Astrocyte of the spinal cord (primary cell): ENCODE measurements at places on chromosomes 13 and 19.
A peak's percentile ranks its signal among the peaks of the same experiment; 100 is the strongest.

DNA sequence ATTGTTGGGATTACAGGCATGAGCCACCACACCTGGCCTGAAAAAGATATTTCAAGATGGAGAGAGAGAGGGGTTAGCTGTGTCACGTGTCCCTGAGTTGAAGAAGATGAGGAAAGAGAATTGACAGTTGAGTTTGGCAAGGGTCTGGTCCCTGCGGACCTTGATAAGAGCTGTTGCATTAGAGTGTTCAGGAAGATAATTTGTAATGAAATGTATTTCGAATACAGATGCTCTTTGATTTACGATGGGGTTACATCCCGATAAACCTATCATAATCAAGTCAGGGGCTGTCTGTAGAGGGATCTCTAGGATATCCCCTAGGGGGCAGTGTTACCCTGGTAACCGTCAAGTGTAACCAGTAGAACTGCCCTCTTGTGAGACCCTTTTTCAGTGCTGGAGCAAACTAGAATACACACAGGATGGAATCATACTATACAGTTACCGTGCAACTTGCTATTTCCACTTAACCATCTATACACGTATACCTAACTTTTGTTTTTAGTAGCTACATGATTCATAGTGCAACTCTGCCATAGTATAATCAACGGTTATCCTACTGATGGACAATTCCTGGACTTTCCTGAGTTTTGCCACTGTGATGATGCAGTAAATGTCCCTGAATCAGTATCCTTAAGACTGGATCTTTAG lies 1.5 kb upstream of the ELOF1 start:
- DNase-seq, result peak; percentile 66

GRCh38 chr13:26919732-26920131 lies 159.1 kb upstream of the GPR12 start:
- DNase-seq, result no peak

- peak; percentile 46 for DNase-seq
Observed at GRCh38 chr13:58583966-58584365, 952.4 kb downstream of the PCDH17 start.

GRCh38 chr19:3963458-3964255 lies 7.2 kb downstream of the DAPK3 start:
- no peak for DNase-seq

- DNase-seq, result peak; percentile 84
Observed at GRCh38 chr13:86563308-86563707, 764.1 kb upstream of the SLITRK6 start.

DNA sequence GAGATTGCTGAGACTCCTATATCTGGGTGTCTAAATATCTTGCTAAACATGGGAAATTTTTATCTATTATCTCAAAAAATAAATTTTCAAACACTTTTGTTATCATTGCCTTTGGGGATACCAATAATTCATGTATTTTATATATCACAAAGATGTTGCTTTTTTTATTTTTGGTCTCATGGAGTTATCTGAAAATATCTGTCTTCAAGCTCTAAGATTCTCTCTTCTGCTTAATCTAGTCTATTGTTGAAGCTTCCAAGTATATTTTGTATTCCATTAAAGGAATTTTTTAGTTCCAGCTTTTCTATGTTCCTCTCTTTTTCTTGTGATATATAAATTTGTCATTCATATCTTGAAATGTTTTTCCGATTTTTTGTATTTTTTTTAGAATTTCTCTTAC lies 812.0 kb downstream of the DACH1 start:
- no peak for DNase-seq

DNA sequence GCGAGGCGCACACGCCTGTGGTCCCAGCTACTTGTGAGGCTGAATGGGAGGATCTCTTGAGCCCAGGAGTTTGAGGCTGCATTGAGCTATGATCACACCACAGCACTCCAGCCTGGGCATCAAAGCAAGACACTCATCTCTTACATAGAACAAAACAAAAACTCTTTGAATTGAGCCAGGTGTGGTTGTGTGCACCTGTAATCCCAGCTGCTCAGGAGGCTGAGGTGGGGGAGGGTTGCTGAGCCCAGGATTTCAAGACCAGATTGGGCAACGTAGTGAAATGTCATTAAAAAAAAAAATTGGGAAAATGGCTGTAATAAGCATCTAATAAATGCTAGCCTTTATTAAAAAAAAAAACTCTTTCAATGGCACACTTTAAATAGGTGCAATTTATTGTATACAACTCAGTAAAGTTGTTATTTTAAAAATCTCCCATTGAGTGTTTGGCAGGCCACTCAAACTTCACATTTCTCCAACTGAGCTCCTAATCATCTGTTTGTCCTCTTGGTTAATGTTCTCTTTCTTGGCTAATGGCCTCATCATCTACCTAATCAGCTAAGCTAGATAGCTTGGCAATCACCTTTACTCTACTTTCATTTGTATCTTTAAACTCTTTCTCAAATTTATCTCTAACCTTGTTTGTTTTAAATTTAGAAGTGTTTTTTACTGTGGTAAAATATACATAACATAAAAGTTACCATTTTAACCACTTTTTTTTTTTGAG lies 28.1 kb upstream of the HMGB1 start:
- DNase-seq, result no peak

DNA sequence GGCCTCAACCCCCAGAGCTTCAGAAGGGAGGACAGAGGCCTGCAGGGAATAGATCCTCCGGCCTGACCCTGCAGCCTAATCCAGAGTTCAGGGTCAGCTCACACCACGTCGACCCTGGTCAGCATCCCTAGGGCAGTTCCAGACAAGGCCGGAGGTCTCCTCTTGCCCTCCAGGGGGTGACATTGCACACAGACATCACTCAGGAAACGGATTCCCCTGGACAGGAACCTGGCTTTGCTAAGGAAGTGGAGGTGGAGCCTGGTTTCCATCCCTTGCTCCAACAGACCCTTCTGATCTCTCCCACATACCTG lies 969 bp upstream of the CEACAM5 start:
- DNase-seq, result no peak

DNA sequence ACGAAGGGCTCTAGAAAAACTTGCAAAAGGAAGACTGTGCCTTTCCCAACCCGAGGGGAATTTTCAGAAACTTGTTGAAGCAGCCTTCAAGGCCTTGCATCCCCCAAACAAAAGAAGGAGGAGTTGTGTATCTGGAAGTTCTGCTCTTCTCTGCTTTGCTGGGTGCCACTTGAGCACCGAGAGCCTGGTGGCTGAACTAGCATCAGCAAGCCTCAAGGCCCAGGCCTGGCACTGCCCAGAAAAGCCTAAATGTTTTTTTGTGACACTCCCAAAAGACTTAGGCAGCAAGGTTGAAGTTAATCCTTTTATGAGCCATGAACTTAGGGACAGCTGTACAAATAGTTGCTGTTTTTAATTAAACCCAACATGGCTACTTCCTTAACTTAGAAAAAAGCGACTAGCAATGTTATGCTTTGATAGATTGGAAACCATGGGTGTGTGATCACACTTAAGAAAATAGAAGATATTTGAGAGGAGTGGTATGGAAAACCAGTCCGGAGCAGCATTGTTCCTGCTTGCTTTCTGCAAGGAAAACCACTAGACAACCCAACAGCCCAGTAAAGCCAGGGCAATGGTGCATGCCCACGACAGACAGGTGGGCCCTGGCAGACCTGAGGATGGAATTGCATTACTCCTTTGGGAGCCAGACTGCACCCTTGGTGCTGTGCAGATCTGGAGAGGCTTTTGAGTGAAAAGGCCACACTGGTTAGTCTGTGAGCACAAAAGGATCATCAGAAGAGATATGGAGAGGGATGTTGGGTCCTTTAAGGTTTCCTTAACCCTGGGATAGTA lies 788 bp upstream of the DLEU7 start:
- no peak for DNase-seq

GRCh38 chr19:6498294-6499036 lies 3.6 kb downstream of the TUBB4A start:
- no peak for DNase-seq

- DNase-seq, result no peak
Observed at GRCh38 chr13:114082849-114083645, 49.4 kb downstream of the RASA3 start.

DNA sequence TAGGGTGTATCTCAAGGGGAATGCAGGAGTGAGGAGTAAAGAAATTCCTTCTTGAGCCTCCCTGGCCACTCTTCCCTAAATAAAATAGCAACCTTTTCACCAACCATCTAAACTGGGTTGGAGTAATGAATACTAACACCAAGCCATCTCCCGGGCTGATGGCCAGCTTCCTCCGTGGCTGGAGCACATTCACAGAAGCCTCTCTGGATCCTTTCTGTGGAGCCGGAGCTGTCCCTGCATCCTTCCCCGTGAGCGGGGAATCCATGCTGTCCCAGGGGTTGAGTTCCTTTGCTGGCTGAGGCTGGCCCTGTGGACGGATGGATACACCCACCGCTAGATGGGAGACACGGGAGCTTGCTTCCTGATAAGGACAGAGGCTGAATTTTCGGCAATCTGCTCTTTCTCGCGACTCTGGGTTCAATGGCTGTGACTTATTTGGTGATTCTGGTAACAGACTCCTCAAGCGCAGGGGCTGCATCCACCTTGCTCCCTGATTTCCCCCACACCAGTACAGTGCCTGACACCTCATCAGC lies 370.3 kb downstream of the ZNF536 start:
- no peak for DNase-seq

- peak; percentile 37 for DNase-seq
Observed at GRCh38 chr13:80379245-80379644, 38.3 kb upstream of the SPRY2 start.

GRCh38 chr13:67330149-67330548 lies 100.0 kb upstream of the PCDH9 start:
- DNase-seq, result no peak

GRCh38 chr19:2976609-2977000 lies 759 bp upstream of the TLE6 start:
- no peak for DNase-seq

GRCh38 chr19:10407096-10407495 lies 3.8 kb upstream of the CDC37 start:
- DNase-seq, result no peak

- peak; percentile 97 for DNase-seq
Observed at GRCh38 chr19:56367829-56368711, 25.3 kb downstream of the ZNF582 start.

GRCh38 chr19:5587071-5587455 lies 19.3 kb upstream of the TINCR start:
- DNase-seq, result no peak
